ENCODE measurements at places on chromosomes 16 and 17.

DNA sequence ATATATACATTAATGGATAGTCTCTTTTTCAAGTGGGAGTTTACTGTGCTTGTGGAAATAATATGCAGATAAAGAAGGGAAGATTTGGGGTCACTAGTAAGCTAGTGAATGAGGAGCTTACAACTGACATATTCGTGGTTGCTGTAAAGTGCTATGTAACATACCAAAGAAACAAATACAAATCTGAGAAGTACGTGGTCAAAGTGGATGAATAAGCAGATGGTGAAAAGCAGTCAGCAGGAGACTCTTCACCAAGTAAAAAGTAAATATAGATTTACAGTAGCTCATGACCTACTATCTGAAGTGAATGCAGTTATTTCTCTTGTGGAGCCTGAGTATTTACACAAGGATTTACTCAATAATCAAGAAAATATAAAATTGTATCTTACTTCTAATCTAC lies 136.6 kb upstream of the ELAC2 start:
- H3K27me3 ChIP-seq = peaks cover 2% of the 10 kb centered on the region
- H3K36me3 ChIP-seq = no peaks in the 10 kb centered on the region
- H3K4me3 ChIP-seq = no peak overlapping the region
- no peak for DNase-seq
- no peaks in the 10 kb centered on the region for H3K4me1 ChIP-seq

- no peaks in the 10 kb centered on the region for H3K36me3 ChIP-seq
- H3K27ac ChIP-seq = no peak overlapping the region
- no peak overlapping the region for H3K4me3 ChIP-seq
- H3K4me1 ChIP-seq = peaks cover 6% of the 10 kb centered on the region
- H3K27me3 ChIP-seq = peaks cover 13% of the 10 kb centered on the region
Observed at GRCh38 chr16:55333684-55334083, 9.7 kb downstream of the IRX6 start.

GRCh38 chr17:65143889-65144604 lies 6.9 kb downstream of the RGS9 start:
- no peak for DNase-seq
- H3K4me3 ChIP-seq = no peak overlapping the region
- H3K27me3 ChIP-seq = peaks cover 16% of the 10 kb centered on the region
- no peak overlapping the region for H3K27ac ChIP-seq
- H3K36me3 ChIP-seq = no peaks in the 10 kb centered on the region

DNA sequence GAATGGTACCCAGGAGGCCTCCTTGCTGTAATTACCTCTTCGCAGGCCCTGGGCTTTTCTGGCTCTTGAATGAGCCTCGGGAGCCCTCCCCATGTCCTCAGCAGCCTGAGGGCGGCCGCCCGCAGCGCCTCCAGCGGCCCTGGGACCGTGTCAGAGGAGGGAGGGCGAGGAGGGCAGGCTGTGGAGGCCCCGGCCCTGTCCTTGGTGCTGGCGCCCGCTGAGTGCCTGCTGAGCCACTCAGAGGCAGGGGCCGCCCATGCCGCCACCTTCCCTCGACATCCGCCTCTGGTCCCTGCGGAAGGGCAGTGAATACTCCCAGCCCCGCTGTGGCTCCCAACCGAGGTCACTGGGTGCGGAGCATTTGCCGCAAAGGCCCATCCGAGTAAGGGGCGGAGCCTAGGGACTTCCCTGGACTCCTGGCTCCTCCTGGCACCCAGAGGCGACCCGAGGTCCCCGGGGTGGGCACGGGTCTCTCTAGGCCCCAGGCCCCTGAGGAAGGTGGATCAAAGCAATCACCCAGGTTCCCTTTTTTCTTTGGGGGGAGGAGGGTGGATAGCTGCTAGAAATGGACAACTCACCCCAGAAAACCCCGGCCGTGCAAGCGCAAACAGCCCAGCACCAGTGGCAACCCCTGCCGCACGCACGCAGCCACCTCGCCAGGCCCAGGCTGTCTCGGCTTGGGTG lies 2.8 kb downstream of the RBFOX3 start:
- H3K36me3 ChIP-seq = no peaks in the 10 kb centered on the region
- no peaks in the 10 kb centered on the region for H3K4me1 ChIP-seq
- no peak overlapping the region for H3K27ac ChIP-seq
- H3K4me3 ChIP-seq = no peak overlapping the region

- no peaks in the 10 kb centered on the region for H3K27me3 ChIP-seq
- H3K4me1 ChIP-seq = peaks cover 25% of the 10 kb centered on the region
- peak; percentile 74 for DNase-seq
- peak overlapping the region; percentile 93 for H3K27ac ChIP-seq
Observed at GRCh38 chr16:87924041-87924810, 12.1 kb downstream of the CA5A start.

GRCh38 chr17:29349409-29349808 lies 40.8 kb upstream of the TAOK1 start:
- peaks cover 7% of the 10 kb centered on the region for H3K27me3 ChIP-seq
- H3K4me1 ChIP-seq = no peaks in the 10 kb centered on the region
- no peaks in the 10 kb centered on the region for H3K36me3 ChIP-seq
- H3K4me3 ChIP-seq = no peak overlapping the region
- no peak overlapping the region for H3K27ac ChIP-seq

GRCh38 chr16:29921034-29921385 lies 5.0 kb downstream of the KCTD13 start:
- H3K27me3 ChIP-seq = no peaks in the 10 kb centered on the region
- no peak overlapping the region for H3K27ac ChIP-seq
- peaks cover 19% of the 10 kb centered on the region for H3K36me3 ChIP-seq
- DNase-seq = no peak

GRCh38 chr17:74971842-74972106 lies 785 bp downstream of the HID1 start:
- no peaks in the 10 kb centered on the region for H3K36me3 ChIP-seq
- H3K4me1 ChIP-seq = peaks cover 6% of the 10 kb centered on the region
- H3K4me3 ChIP-seq = peak overlapping the region; percentile 70
- DNase-seq = no peak
- peaks cover 12% of the 10 kb centered on the region for H3K27me3 ChIP-seq
- H3K27ac ChIP-seq = no peak overlapping the region

- no peaks in the 10 kb centered on the region for H3K36me3 ChIP-seq
- peaks cover 15% of the 10 kb centered on the region for H3K27me3 ChIP-seq
- no peak overlapping the region for H3K4me3 ChIP-seq
- no peaks in the 10 kb centered on the region for H3K4me1 ChIP-seq
- DNase-seq = no peak
Observed at GRCh38 chr17:79595921-79596320, 14.9 kb downstream of the RBFOX3 start.

DNA sequence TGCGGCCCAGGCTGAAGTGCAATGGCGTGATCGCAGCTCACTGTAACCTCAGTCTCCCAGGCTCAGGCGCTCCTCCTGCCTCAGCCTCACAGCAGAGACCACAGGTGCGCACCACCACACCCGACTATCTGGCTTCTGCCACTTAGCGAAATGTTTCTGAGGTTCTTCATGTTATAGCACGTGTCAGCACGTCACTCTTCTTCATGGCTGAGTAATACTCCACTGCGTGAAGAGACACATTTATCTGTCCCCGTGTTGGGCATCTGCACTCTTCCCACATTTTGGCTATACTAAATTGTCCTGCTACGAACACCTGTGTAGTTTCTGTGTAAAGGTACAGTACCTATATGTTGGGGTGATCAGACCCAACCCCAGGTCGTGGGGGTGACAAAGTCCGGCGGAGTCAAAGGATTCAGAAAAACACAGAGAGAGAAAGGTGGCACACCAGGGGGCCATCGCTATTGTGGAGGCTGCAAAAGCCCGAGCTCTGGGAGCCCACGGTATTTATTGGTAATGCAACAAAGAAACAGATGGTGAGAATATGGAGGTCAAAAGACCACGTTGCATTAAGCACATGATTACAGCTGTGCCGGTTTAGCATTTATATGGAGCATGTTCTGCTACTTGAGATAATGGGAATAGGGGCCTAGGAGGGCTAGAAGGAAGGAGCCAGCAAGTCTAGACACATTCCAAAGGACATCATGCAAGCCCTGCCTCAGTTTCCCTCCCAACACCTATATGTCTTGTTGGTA lies 851 bp upstream of the DPEP1 start:
- H3K27me3 ChIP-seq = peaks cover 10% of the 10 kb centered on the region
- H3K27ac ChIP-seq = no peak overlapping the region
- peaks cover 7% of the 10 kb centered on the region for H3K4me1 ChIP-seq

DNA sequence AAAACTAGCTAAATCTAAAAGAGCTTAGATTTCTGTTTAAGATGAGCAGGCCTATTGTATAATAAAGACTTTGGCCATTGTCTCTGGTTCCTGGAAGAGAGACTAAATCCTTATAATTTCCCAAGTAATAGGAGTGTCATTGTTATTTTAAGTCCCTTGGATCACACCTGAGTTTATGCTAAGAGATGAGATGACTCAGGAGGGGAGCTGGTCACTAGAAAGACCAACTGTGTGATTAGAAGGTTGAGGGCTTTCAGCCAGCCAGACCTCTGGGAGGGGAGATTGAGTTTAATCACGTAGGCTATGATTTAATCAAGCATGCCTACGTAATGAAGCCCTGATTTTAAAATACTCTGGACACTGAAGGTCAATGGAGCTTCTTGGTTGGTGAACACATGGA lies 156.9 kb upstream of the C17orf78 start:
- H3K36me3 ChIP-seq = no peaks in the 10 kb centered on the region
- no peak overlapping the region for H3K27ac ChIP-seq
- H3K4me1 ChIP-seq = no peaks in the 10 kb centered on the region
- H3K27me3 ChIP-seq = no peaks in the 10 kb centered on the region
- no peak overlapping the region for H3K4me3 ChIP-seq

DNA sequence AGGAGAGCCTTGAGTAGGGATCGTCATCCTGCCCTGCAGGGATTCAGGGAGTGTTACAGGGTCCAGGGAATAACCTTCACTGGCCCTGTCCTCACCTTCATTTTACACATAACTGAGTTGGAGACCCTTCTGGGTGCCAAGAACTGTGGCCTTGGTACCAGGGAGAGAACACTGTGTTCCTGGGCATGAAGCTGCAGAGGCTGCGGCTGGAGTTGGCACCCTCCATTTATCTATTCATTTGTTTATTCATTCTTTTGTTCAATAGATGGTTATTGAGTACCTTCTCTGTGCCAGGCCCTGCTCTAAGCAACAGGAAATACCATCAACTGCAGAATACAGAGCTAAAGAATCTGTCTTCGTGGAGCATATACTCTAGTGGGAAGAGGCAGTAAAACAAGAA lies 6.7 kb downstream of the ABCC3 start:
- DNase-seq = no peak
- no peaks in the 10 kb centered on the region for H3K36me3 ChIP-seq
- peaks cover 21% of the 10 kb centered on the region for H3K27me3 ChIP-seq
- no peak overlapping the region for H3K27ac ChIP-seq
- H3K4me1 ChIP-seq = no peaks in the 10 kb centered on the region

GRCh38 chr17:58082341-58082869 lies 814 bp upstream of the DYNLL2 start:
- no peak overlapping the region for H3K4me3 ChIP-seq
- H3K4me1 ChIP-seq = peaks cover 17% of the 10 kb centered on the region
- no peak overlapping the region for H3K27ac ChIP-seq
- peaks cover 3% of the 10 kb centered on the region for H3K36me3 ChIP-seq

GRCh38 chr17:1733759-1734158 lies 8.9 kb upstream of the SERPINF2 start:
- no peak for DNase-seq
- no peaks in the 10 kb centered on the region for H3K27me3 ChIP-seq
- no peak overlapping the region for H3K4me3 ChIP-seq

GRCh38 chr17:15175356-15175755 lies 89.8 kb downstream of the PMP22 start:
- H3K27ac ChIP-seq = no peak overlapping the region
- DNase-seq = no peak
- H3K4me1 ChIP-seq = no peaks in the 10 kb centered on the region
- peaks cover 9% of the 10 kb centered on the region for H3K27me3 ChIP-seq
- H3K36me3 ChIP-seq = no peaks in the 10 kb centered on the region

GRCh38 chr16:11280616-11281522 lies at the start of gene PRM1:
TSS of gene PRM1 (minus strand) at chr16:11281330. CDS start at chr16:11281238, 92 bp downstream.
- no peak for DNase-seq
- no peaks in the 10 kb centered on the region for H3K27me3 ChIP-seq
- peaks cover 12% of the 10 kb centered on the region for H3K4me1 ChIP-seq
- H3K27ac ChIP-seq = no peak within 1 kb of the TSS

DNA sequence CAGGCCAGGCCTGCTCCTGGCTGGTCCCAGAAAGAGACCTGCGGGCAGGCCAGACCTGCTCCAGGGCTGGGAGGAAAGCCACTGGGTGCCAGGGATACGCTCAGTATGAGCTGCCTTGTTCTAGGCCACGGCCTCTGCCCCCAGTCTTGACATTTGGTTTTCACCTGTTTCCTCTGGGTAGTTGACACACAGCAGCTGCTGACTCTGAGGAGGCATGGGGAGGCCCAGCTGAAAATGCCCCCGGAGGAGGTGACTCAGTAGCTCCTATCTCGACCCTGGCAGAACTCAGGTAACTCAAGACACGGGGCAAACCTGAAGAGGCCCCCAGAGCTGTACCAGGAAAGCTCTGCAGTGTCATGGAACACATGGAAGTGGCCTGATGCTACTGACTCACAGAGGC lies 13.9 kb upstream of the ADGRG1 start:
- no peaks in the 10 kb centered on the region for H3K36me3 ChIP-seq
- H3K4me1 ChIP-seq = peaks cover 7% of the 10 kb centered on the region
- H3K27me3 ChIP-seq = peaks cover 5% of the 10 kb centered on the region
- H3K27ac ChIP-seq = no peak overlapping the region
- H3K4me3 ChIP-seq = no peak overlapping the region

- no peaks in the 10 kb centered on the region for H3K4me1 ChIP-seq
- H3K27me3 ChIP-seq = peaks cover 10% of the 10 kb centered on the region
- H3K4me3 ChIP-seq = no peak overlapping the region
Observed at GRCh38 chr16:49453021-49453420, 79.4 kb downstream of the C16orf78 start.

GRCh38 chr16:49484451-49484849 lies 110.8 kb downstream of the C16orf78 start:
- no peaks in the 10 kb centered on the region for H3K36me3 ChIP-seq
- peaks cover 4% of the 10 kb centered on the region for H3K27me3 ChIP-seq
- H3K4me3 ChIP-seq = peak overlapping the region; percentile 61
- no peak for DNase-seq
- peaks cover 4% of the 10 kb centered on the region for H3K4me1 ChIP-seq
- no peak overlapping the region for H3K27ac ChIP-seq

DNA sequence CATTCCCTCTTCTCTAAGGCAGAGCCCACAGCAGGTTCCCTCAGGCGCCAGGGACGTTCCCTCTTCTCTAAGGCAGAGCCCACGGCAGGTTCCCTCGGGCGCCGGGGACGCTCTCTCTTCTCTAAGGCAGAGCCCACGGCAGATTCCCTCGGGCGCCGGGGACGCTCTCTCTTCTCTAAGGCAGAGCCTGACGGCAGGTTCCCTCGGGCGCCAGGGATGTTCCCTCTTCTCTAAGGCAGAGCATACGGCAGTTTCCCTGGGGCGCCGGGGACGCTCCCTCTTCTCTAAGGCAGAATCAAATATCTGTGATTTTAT lies 24.3 kb downstream of the ACSF3 start:
- H3K27me3 ChIP-seq = no peaks in the 10 kb centered on the region
- peaks cover 33% of the 10 kb centered on the region for H3K4me1 ChIP-seq
- peak overlapping the region; percentile 91 for H3K27ac ChIP-seq
- no peak overlapping the region for H3K4me3 ChIP-seq
- no peak for DNase-seq
- H3K36me3 ChIP-seq = peaks cover 21% of the 10 kb centered on the region

Measured in memory B cell (primary cell).